ENCODE measurements at places on chromosomes 2 and 18.

- no peak for DNase-seq
These were observed 653 bp upstream of the ABI2 start for GRCh38 chr2:203327582-203327900.

DNA sequence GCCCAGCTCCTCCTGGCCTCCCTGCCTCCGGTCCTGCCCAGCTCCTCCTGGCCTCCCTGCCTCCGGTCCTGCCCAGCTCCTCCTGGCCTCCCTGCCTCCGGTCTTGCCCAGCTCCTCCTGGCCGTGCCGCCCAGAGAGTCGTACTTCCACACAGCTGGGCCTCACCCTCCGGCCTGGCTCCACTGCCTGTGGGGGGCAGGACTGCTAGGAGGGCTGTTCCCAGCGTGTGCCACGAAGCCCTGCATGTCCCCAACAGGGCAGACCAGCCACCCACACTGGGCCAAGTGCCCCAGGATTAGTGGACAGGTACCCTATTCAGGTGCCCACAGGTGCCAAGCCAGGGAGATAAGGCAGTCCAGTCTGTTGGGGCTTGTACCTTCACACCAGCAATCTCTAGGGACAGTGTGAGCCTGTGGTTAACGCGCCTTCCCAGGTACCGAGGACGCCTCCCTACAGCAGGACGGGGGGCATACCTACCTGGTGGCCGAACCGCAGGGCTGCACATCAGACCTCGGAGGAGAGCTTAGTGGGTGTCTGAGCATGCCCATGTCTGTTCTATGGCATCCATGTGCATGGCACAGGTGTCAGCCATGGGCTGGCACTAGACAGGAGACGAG is 5.3 kb downstream of the GPC1 start:
- DNase-seq, result no peak

- no peak for DNase-seq
These were observed 194.7 kb upstream of the TFPI start for GRCh38 chr2:187748958-187749357.

- no peak for DNase-seq
These were observed 338.8 kb downstream of the PLCL1 start for GRCh38 chr2:198143156-198143555.

GRCh38 chr2:11589316-11589940 is 55.6 kb downstream of the GREB1 start:
- DNase-seq, result no peak
